Activated T-cell treated with anti-CD3 and anti-CD28 coated beads, Interleukin-2, amount 50 U/mL, for 72 hours (primary cell): ENCODE measurements at places on chromosomes 7 and 10. TPM values are rescaled to one million over a fixed set of nuclear protein-coding genes. Genes with fewer than 3 reads are reported as not detected.

GRCh38 chr10:21329995-21330627 lies 195.4 kb downstream of the SKIDA1 start:
- H3K36me3 ChIP-seq, result no peaks in the 10 kb centered on the region
- DNase-seq, result no peak
- H3K4me3 ChIP-seq, result no peak overlapping the region
- H3K27me3 ChIP-seq, result no peaks in the 10 kb centered on the region
- H3K4me1 ChIP-seq, result no peaks in the 10 kb centered on the region

GRCh38 chr7:66055321-66055956 lies 20.2 kb upstream of the ASL start:
- H3K27me3 ChIP-seq, result no peaks in the 10 kb centered on the region
- H3K27ac ChIP-seq, result no peak overlapping the region
- peak overlapping the region; percentile 16 for H3K4me3 ChIP-seq
- no peak for DNase-seq

VSTM4 gene
- total RNA-seq, result 0.25 TPM

DNA sequence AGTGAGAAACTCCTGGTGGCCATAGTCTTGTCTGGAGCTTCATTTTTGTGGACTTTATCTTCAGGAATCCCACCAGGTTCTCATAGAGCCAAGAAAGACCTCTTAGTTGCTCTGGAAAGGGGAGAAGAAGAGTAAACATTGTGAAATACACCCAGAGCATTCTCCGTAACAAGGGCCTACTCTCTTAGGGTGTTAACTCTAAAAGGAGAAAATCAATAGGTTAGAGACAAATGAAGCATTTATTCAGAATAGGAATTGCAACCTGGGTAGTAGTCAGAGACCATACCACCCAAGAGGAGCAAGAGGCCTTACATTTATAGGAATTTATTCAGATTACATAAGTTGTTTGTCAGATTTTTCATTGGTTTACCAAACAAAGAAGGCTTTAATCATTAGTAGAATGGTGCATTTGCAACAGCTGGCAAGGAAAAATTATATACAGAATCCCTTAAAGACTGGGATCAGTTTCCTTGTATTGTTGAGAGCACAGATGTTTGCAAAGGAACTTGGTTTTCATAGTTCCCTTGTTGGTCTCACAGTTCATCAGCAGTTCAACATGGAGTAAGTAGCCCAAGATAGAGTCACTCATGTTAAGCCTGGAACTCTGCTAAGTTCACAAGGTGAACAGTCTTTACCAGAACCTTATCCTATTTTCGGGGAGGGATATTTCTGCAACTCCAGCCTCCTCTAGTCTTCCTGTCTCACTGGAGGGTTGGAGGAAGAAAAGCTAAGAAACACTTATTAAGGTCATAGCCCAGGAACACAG lies 53.2 kb upstream of the TMEM140 start:
- H3K4me3 ChIP-seq, result no peak overlapping the region
- H3K27ac ChIP-seq, result no peak overlapping the region
- H3K4me1 ChIP-seq, result peaks cover 4% of the 10 kb centered on the region
- DNase-seq, result no peak

ITPRID1 gene
- total RNA-seq, result not detected

GRCh38 chr7:39686261-39686924 lies 63.0 kb downstream of the RALA start:
- H3K36me3 ChIP-seq, result peaks cover 2% of the 10 kb centered on the region
- H3K4me1 ChIP-seq, result peaks cover 48% of the 10 kb centered on the region
- no peaks in the 10 kb centered on the region for H3K27me3 ChIP-seq
- peak overlapping the region; percentile 38 for H3K4me3 ChIP-seq

DNA sequence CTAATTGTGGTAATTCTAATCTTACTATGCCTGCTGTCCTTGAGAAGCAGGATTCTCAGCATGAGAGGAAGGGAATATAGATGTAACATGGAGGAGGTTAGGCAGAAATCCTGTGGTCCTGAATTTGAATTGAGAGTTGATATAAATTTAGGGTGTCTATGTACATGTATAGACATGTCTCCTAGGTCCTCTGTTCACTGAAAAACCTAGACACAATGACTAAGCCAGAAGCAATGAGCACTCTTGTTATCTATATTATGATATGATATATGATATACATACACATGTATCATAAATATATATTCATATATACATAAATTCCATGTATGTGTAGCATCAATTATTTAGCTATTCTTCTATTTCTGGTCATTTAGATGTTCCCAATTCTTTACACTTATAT lies 173.3 kb upstream of the MKLN1 start:
- H3K4me1 ChIP-seq, result peaks cover 6% of the 10 kb centered on the region
- no peak overlapping the region for H3K4me3 ChIP-seq
- H3K36me3 ChIP-seq, result no peaks in the 10 kb centered on the region
- peaks cover 18% of the 10 kb centered on the region for H3K27me3 ChIP-seq
